ENCODE measurements at places on chromosomes 3 and 15. TPM values are rescaled to one million over a fixed set of nuclear protein-coding genes. Genes with fewer than 3 reads are reported as not detected.

The RTP1 gene
- not detected for total RNA-seq

The A4GNT gene
- not detected for total RNA-seq

The ADAMTSL3 gene
- total RNA-seq, result under 0.01 TPM

The TUBGCP4 gene
- 14.7 TPM for total RNA-seq

The SCAANT1 gene
- total RNA-seq, result not detected

The NTRK3 gene
- total RNA-seq, result not detected

The FILIP1L gene
- total RNA-seq, result 213 TPM

Data from fibroblast of villous mesenchyme (primary cell).